ENCODE measurements at places on chromosomes 5 and 9.

- DNase-seq: no peak
Observed at GRCh38 chr5:40646266-40646665, 33.4 kb upstream of the PTGER4 start.

GRCh38 chr5:138658676-138659075, 83.5 kb upstream of the HSPA9 start:
- no peak for DNase-seq

- no peak for DNase-seq
Observed at GRCh38 chr9:8391566-8391965, 592.0 kb upstream of the DMAC1 start.

- peak; percentile 10 for DNase-seq
Observed at GRCh38 chr5:171388816-171389168, 1.1 kb downstream of the NPM1 start.

DNA sequence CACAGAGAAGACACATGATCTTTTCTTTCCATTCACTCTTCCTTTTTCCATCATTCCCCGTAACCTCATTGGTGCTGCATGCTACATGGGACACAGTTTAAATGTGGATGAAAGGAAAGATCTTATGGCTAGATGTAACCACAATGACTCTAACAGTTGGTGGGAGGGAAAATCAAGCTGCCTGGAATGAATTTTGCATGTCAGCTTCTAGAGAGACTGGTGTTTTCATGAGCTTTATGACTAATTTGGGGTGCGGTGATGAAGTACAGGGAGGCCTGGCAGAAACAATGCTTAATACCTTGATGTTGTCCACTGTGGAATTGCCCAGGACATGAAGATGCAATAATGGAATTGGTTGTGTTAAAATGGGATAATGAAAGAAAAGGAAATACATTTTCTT, 55.9 kb upstream of the MYO10 start:
- DNase-seq: no peak

GRCh38 chr9:107667231-107668070, 177.9 kb upstream of the KLF4 start:
- no peak for DNase-seq

GRCh38 chr5:58816181-58816731, 233.4 kb downstream of the RAB3C start:
- DNase-seq: no peak

DNA sequence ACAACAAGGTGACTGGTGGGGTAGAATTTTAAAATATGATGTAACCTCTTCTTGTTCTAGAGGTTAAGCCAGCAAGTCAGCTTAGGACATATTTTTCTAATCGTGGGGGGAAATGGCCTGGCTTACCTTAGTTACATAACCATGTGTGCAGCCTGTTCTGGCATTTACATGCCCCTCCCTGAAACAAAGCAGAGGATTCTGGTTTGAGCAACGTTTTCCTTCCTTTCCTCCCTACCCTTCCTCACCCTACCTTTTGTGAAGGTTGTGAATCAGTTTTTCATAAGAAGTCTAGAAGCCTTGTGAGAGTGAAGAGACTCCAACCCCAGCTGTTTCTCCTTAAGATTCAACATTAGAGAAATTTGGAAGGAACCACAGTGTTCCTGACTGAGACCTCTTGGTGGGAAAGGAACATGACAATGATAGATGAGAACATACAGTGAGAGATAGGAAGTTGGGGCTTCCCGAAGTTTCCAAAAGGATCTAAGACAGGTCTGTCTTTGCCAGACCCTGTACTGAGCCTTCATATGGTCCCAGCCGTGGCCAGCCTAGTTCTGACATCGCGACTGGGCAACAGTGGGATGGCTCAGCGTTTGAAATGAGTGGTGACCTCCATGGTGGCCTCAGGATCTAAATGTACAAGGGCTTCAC, 365.2 kb downstream of the SPATA31D1 start:
- DNase-seq: no peak

DNA sequence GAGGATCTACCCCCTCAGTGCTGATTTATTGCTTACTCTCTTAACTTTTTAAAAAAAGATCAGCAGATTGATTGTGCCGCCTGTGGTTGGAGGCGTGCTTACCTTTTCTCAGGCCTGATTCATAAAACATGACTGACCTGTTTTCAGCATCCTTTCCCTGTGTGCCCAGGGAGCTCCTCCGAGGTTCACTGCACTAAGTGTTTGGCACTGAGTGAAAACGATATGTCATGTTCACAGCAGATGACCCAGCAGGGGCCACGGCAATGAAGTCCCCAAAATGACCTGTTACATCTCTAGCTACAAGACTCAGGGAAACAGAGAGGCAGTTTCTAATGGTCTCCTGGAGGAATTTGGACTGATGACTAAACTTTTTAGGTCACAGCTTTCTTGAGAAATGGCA, 69.9 kb downstream of the INSYN2B start:
- no peak for DNase-seq

DNA sequence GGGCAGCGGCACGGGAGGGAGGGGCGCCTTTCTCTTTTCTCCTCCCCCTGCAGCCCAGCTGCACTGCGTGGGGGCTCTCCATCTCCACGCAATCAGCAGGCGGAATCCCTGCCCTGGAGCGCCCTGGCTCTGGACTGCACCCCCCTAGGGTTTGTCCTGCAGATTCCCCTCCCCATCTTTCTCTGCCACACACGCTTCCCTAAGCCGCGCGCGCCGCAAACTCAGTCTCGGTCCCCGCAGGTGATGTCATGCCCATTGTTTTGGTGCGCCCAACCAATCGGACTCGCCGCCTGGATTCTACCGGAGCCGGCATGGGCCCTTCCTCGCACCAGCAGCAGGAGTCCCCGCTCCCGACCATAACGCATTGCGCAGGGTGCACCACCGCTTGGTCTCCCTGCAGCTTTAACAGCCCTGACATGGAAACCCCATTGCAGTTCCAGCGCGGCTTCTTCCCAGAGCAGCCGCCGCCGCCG, at the start of gene KCNN2:
TSS of gene KCNN2 (plus strand) at position 347 of the 473 bp plus-strand sequence. CDS start at position 417, 70 bp downstream.
- no peak for DNase-seq

GRCh38 chr5:138954257-138955012, 79.3 kb upstream of the LRRTM2 start:
- no peak for DNase-seq

DNA sequence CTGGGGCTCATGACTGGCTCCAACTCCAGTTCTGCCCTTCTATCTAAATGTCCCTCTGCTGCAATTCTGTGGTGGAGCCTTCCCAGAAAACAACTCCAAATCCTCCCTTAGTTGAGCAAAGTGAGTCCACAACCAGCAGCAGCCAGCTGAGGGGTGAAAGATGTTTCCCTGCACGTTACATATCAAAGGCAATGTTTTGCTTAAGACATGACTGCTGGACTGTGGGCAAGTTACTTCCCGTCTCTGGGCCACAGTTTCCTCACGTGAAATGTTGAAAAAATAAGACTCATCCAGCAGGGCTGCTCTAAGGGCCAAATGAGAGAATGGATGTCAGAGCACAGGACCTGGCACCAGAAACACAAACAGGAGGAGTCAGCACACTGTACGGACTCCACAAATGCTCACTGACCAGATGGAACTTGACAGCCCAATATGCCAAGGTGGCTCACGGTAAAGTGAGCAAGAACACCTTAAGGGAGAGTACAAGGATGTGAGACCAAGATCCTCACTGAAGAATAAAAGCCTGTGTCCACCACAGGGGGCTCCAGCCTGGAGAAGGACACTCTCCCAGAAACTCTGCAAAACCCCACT, 138.4 kb upstream of the ABCA1 start:
- DNase-seq: no peak

GRCh38 chr5:141945511-141946051, 12.4 kb downstream of the PCDH12 start:
- DNase-seq: no peak

- peak; percentile 84 for DNase-seq
Observed at GRCh38 chr5:143824851-143825720, 13.1 kb downstream of the HMHB1 start.

DNA sequence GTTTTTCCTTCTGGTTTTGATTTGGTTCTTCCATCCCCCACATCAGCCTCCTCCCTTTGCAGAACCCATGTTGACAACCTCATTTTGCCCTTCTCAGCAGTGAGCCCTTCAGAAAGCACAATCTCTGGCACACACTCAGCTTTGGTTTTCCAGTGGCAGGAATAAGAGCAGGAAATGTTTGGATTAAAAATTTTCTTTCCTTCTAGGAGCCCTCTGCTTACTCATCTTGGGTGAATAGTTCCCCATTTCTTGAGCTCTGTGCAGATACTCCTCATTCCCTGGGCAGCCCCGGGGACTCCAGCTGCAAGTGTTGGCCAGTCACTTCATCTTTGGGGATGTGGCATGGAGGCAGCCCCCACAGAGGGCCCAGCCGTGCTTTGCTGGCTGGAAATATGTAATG, 170.5 kb downstream of the NR3C1 start:
- DNase-seq: no peak

- peak; percentile 41 for DNase-seq
Observed at GRCh38 chr9:35114113-35114839, 1.4 kb downstream of the ATOSB start.

GRCh38 chr5:128216285-128216684, 132.7 kb downstream of the SLC12A2 start:
- DNase-seq: no peak

- no peak for DNase-seq
Observed at GRCh38 chr5:74493411-74493810, 147.1 kb downstream of the ENC1 start.

DNA sequence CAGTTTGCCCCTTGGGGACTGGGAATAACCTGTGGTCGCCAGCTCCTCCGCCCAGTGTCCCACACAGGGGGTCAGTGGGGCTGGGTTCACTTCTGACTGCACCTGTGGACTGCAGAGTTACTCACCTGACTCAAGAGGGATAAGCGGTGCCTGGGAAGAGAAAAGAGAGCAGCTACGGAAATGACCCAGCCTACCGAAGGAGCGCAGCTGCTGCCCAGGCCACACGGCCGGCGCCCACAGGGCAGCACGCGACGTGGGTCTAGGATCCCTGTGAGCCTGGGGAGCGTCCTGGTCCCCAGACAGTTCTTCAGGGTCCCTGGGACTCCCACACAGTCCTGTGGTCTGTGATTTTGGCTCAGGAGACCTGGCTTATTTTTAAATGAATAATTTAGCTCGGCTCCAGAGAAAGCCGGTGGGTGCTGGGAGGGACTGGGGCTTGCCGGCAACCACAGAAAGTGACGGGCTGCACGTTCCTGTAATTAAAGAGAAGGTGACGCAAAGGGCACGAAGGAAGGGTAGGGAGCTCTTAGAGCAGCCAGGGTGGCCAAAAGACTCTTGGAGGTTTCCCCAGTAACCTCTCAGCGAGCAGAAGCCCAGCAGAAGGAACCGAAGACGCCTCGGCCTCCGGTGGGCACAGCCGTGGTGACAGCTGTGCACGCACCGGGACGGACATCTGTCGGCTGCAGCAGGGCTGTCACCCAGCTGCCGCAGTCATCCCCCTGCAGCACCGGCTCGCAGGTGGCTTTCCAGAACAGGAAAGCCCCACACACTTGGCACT, 97.5 kb upstream of the FCN2 start:
- DNase-seq: no peak

- no peak for DNase-seq
Observed at GRCh38 chr5:160054831-160055230, 45.9 kb downstream of the TTC1 start.

GRCh38 chr5:35672995-35673394, 55.3 kb downstream of the SPEF2 start:
- no peak for DNase-seq

DNA sequence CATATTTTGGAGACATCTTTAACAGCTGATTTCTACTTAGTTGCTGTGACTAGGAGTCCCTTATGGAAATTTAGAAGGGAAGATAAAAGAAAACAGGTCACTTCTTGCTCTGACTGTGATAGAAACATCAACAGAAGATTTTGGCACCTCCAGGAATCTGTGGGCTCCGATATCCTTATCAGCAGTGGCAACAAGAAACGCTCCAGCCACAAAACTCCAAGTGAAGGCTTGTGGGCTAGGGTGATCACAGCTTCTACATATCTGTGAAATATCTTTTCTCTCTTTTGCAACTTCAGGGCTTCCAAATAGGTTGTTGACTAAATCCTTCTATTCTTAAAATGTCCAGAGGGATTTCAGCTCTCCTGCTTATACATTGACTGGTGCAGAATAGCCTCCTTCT, 1625.5 kb upstream of the CDH6 start:
- no peak for DNase-seq

- DNase-seq: no peak
Observed at GRCh38 chr5:113105693-113106280, 129.2 kb downstream of the DCP2 start.

DNA sequence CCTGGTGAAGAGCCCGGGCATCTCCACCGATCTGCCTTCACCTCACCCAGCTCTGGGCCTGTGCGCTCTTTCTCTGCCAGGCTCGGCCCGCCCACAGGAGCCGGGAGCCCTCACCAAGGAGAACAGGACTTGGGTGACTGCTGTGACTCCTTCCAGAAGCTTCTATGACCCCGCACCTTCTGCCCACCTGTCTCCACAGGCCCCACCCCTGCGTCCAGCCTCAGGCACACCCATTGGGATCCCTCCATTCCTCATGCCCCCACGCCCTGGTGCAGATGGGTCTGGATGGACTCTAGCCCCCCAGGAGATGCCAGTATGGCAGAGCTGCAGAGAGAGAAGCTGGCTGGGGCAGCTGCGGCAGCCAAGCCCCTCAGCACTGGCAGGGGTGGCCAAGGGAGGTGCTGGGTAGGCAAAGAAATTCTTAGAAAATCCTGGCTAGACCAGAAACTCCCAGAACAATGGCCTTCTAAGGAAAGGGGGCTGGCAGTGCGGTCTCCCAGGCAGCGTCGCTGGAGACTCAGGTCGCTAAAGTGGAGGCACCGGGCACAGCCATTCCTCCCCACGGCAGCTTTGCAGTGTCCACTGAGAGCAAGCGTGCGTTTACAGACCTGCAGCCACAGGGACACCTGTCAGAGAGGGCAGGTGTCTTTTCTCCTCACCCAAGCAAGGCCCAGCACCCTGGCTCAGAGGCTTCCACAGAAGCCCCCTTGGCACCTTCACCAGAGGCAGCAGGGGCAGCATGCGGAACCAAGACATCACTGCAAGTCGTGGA, 17.3 kb downstream of the LPCAT1 start:
- no peak for DNase-seq

DNA sequence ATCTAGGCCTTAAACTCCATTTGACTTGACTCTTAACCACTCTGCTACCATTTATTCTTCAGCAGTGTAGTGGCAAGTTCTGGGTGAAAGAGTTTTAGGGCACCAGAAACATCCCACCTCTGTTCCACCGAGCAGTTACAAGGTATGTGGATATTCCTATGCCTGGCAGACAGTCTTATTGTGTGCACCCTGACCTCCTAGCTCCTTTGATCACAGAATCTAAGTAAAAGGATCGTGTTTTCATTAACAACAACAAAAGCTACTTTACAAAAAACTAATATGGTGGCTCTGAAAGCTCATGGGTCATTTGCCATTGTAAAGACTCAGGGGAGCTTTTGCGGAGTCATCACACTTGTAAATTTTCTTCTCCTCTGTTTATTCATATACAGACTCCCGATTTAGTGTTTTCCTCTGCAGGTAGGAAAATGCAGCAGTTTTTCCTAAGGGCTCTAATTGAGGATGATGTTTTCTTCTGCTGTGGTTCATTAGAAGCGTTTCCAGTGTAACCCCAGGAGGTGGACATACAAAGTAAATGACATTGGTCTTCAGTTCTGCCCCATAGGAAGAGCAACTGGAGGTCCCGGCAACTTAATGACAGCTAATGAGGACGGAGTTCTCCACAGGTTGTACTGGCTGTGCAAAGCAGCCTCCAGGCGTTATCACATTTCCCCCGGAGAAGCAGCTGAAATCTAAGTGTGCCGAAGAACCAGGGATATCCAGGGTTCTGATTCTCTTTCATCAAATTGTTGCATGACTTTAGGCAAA, 78.2 kb downstream of the ATP10B start:
- DNase-seq: no peak

- no peak for DNase-seq
Observed at GRCh38 chr5:143405849-143406098, 2.3 kb upstream of the NR3C1 start.

- DNase-seq: no peak
Observed at GRCh38 chr5:41598011-41598410, 87.6 kb upstream of the PLCXD3 start.

- no peak for DNase-seq
Observed at GRCh38 chr5:120913396-120913795, 449.3 kb downstream of the PRR16 start.
